Effector CD4-positive, alpha-beta T cell (primary cell): ENCODE measurements at places on chromosomes 7 and 10.

DNA sequence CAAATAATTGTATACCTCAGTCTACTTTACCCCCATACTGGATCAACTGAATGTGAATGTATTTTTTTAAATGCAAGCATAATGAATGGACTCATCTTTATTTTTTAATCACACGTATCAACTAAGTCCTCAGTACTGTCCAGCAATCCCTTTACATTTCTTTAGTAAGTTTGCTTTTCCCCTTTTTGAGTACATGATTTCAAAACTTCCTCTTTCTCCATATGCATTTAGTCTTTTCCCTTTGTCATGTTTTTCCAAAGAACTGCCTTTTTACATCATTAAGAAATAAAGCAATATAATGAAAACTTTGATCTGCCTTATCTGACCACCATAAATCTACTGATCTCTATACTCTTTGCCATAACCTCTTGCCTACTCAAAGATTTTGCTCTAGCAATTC, 182.5 kb upstream of the AKR1E2 start:
- DNase-seq: no peak

GRCh38 chr10:131961777-131962662, 19.7 kb downstream of the BNIP3 start:
- DNase-seq: no peak

- DNase-seq: no peak
Measured at GRCh38 chr10:118799777-118800176, 45.0 kb upstream of the CACUL1 start.

GRCh38 chr7:20927976-20928375, 141.3 kb upstream of the SP8 start:
- no peak for DNase-seq

GRCh38 chr7:129702316-129702715, 90.8 kb downstream of the NRF1 start:
- no peak for DNase-seq

GRCh38 chr7:130346177-130346905, 1.7 kb downstream of the CPA5 start:
- DNase-seq: no peak

DNA sequence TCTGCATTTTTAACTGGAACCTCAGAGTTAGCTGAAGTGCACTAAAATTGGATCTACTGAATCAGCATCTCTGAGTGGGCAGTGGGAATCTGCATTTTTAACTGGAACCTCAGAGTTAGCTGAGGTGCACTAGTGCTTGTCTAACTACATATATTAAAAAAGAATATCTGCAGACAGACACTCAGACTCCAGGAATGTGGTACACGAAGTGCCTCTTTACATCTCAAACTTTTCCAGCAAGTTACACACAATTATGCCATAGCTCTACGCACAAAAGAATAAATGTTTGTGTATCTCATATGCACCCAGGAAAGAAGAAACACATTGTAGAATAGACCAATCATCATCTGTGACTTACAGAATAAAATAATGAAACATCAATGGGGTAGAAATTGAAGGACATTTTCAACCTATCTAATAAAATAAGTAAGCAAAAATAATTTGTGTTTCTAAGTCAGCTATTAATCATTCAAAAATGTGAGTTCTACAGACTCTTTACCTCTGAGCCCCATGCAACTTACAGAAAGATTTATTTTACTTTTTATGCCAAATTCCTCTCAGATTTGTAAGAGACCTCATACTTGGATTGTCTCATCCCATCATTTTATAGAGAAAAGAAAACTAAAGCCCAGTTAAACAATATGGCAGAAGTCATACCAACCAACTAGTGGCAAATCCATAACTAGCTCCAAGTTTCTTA, 28.3 kb downstream of the PPP1R3A start:
- no peak for DNase-seq

GRCh38 chr10:45255706-45256105, 59.7 kb downstream of the OR13A1 start:
- no peak for DNase-seq

DNA sequence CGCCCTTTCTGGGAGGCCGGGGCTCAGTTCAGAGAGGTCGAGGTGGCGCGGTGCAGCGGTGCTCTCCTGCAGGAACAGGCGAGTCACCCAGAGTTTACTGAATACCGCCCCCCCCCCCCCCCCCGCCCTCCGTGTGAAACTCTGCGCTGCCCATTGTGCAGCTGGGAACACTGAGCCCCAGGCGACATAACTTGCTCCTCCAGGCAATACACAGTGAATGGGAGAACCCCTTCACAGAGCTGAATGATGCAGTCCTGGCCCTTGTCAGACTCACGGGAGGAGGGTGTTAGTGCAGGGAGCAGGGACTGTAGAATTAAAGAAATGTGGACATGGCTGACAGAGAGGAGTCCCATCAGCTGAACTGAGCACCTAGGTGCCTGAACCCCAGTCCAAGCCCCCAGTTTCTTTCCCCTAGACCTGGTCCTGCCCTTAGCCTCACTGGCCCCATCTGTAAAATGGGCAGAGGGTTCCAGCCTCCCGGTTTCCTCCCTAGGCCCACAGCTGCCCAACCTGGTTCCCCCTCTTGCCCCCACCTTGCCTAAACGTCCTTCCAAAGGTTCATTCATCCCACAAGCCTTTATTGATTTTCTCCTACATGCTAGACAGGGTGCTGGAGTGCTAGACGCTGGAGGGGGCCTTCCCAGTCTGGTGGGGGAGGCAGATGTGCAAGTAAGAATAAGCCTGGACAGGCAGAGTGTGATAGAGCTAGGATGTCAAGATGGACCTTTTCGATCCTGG, 869 bp upstream of the LOXL4 start:
- no peak for DNase-seq

DNA sequence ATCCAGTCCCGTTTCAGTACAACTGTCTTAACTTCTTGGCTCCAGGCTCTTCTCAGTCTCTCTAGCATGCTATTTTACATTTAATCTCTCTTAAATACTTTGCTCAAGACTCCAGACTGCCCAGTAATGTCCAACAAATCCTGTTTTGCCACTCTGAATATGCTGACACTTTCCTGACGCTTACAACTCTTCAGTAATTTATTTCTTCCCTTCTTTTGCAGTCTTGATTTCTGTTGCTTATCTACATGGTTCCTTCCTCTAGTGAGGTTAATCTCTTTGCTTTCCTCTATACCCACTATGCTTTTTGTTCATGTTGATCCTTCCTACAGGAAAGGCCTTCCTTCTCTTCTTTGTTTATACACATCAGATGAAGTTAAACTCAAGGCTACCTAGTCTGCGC, 23.7 kb downstream of the UMAD1 start:
- DNase-seq: no peak

DNA sequence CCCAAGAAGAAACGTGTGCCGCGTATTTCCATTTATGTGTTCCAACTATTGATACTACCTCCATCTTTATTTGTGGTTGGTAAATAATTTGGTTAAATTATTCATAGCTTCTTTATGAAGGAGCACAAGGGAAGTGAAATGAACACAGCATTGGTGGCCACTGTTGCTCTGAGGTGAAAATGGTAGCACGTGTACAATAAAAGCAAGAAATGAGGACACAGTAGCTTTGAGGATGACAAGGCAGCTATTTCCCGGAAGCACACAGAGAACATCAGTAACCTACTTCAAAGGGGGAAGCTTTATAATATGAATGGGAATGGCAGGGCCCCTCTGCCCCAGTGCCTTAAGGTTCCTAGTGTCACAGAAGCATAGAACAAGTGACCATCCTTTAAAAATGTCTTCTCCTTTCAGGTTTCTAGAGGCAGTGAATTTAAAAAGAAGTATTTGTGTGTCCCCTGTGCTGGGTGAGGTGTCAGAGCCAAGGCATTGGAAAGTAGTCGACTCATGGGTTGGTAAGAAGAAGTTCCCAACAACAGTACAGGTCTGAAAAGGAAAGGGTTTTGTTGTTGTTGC, 78.8 kb downstream of the SGMS1 start:
- no peak for DNase-seq

GRCh38 chr10:17784688-17785087, 24.5 kb upstream of the MRC1 start:
- no peak for DNase-seq

DNA sequence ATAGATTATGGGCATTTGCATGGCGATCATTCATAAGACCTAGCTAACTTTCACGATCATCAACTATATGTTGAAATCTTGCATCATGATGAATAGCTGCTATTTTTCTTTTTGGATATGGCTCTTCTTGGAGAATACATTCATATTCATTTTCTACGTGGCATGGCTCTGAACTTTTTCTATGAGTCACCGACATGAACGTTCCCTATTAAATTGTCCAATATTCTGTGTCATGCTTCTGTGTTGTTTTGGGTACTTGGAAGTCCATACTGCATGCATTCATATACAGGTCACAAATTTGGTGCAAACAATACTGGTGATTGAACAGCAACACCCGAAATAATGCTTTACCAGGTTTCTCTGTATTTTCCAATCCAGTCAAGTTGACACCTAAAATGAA, 37.9 kb upstream of the ANKRD1 start:
- no peak for DNase-seq

DNA sequence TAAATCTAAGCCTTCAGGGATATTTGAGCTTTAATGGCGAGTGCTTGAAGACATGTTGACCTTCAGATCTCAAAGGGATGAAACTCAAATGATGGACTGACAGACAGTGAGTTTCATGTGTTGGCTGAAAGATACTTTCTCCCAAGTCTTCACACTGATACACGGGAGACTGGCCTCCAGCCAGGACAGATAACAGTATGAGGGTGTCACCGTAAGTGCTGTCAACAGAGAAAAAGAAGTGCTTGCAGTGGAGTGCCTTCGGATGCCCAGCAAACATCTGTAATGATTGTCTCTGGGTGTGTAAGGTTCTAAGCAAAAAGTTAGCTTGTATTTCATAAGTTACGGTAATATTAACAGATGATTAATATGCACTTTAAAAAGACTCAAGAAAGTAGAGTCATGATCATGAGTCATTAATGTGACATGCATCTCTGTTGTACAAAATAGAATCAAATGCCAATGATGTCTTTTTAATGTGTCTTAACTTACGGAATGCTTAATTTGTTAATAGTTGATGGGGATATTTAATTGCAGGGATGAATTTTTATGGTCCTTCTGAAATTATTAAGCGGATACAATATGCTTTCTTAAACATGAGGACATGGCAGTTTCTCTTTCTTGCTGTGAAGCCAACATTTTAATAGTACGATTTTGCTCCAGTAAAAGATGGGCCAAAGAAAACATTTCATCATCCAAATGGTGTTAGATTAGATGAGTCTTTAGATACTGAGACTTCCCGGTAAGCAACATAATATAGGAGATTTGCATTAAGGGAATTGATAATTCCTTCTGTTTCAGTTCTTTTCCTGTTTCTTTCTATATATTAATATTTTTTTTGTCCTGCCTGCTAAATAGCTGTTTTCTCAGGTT, 292.5 kb downstream of the GALNT17 start:
- DNase-seq: no peak

GRCh38 chr10:69855346-69856111, 53.8 kb downstream of the COL13A1 start:
- DNase-seq: no peak

- no peak for DNase-seq
Measured at GRCh38 chr7:149772241-149772955, 990 bp downstream of the ZNF467 start.

- DNase-seq: no peak
Measured at GRCh38 chr7:128203047-128203491, 38.0 kb upstream of the LEP start.

DNA sequence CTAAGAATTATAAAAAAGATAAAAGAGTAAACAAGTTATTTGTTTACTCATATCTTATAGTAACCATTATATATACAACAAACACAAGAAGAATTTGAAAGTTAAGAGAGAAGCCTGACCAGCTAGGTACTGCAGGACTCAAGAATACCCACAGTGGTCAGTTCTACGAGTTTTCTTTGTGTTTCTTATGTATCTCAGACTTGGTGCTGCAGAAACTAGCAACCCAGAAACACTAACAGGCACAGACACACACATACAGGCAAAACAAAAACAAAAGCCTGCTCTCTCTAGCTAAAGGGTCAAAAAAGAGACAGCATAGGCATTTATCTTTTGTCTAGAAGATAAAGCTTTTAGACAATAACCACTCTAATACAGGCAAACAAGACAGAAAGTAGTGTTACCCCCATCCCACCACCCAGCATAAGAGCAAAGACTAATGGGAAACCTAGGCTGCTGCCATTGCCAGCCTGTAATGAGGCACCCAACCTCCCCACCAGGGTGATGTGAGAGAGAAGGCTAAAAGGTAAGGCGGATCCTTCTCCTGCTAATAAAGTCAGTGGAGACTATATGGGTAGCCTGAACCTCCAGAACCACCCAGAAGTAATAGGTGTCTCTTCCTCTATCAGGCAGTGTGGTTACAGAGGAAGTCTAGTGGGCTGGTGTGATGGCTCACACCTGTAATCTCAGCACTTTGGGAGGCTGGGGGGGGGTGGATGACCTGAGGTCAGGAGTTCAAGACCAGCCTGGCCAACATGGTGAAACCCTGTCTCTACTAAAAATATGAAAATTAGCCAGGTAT, 113.9 kb downstream of the DNAJC1 start:
- DNase-seq: no peak
